NCI-H187 treated with DMSO at 0.1 percent for 48 hours (cell line): ENCODE measurements at places on chromosomes 12 and 14.

DNA sequence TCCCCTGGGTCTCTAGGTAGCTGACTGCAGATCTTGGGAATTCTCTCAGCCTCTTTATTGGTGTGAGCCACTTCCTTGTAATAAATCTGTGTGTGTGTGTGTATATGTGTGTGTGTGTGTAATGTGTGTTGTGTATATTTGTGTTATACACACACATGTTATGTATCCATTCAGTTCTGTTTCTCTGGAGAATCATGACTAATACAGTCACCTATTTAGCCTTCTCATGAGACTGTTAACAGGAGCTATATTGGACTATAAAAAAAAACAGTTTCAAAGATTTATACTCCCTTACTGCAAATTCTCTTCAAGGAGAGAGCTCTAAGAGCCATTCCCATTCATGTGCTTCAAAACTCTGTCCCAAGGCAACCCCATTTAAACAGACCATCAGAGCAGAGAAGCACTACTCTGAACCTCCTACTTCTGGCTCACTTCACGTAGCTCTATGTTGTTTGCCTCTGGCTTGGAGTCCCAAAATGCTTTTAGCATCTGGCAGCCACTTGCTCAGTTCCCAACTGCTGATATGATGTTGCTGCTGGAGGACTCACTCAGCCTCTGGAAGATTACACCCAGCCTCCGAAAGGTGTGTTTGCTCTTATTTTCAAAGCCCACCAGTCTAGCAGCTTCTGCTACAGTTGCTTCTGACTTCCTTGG, 48.7 kb upstream of the KITLG start:
- no peak for DNase-seq

- DNase-seq = no peak
Measured at GRCh38 chr14:100010679-100011078, 54.5 kb upstream of the EVL start.

GRCh38 chr14:65277580-65278270, 134.8 kb upstream of the FUT8 start:
- no peak for DNase-seq

DNA sequence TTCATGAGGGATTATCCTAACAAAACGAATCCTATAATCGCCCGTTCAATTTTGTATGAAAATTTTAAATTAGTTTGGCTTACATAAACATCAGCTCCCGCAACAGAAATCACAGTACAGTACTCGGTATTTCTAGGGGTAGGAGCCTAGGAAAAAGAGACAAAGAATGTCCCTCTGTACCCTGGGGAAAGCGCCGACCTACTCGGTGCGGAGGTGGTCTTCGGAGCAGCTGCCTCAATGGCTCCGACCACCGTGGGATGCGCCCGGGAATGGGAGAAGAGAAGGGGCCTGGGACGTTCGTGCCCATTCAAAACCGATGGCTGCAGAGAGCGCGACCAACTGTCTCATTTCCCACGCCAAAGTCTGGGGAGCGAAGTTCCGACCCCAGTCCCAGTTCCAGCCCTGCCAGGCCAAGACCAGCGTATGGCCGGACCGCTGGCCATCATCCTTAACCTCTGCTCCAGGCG, 618 bp downstream of the GNPNAT1 start:
- DNase-seq = no peak

GRCh38 chr14:45211295-45211694, 41.7 kb downstream of the MIS18BP1 start:
- no peak for DNase-seq

GRCh38 chr12:67784831-67785230, 136.3 kb downstream of the DYRK2 start:
- no peak for DNase-seq

DNA sequence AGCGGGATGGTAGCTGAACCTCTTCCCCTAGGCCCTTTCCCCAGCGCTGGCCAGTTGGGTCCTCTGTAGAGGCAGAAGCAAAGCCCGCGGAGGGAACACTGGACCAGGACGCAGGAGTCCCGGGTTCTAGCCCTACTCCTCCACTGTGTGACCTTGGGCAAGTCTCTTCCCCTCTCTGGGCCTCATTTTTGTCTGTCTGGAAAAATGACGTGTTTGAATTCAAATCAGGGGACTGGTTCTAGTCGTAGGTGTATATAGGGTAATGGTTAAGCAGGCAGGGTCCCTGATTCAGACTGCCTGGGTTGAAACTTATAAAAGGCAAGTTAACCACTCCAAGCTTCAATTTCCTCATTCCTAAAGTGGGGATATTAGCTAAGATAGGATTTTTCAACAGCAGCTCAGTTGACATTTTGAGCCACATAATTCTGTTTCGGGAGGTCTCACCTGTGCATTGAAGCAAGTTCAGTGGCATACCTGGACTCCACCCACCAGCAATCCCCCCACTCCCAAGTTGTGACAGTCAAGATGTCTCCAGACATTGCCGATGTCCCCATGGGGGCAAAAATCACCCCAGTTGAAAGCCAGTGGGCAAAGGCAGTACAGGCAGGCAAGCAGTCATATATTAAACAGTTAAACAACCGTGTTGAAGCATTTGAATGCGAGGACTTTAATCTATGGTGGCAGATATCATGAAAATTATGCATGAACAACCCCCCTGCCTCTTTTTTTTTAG, 899 bp downstream of the TPCN1 start:
- DNase-seq = no peak

- no peak for DNase-seq
Measured at GRCh38 chr12:113097716-113098440, 37.7 kb downstream of the RASAL1 start.

- DNase-seq = no peak
Measured at GRCh38 chr12:8813572-8814357, 8.7 kb upstream of the A2ML1 start.

DNA sequence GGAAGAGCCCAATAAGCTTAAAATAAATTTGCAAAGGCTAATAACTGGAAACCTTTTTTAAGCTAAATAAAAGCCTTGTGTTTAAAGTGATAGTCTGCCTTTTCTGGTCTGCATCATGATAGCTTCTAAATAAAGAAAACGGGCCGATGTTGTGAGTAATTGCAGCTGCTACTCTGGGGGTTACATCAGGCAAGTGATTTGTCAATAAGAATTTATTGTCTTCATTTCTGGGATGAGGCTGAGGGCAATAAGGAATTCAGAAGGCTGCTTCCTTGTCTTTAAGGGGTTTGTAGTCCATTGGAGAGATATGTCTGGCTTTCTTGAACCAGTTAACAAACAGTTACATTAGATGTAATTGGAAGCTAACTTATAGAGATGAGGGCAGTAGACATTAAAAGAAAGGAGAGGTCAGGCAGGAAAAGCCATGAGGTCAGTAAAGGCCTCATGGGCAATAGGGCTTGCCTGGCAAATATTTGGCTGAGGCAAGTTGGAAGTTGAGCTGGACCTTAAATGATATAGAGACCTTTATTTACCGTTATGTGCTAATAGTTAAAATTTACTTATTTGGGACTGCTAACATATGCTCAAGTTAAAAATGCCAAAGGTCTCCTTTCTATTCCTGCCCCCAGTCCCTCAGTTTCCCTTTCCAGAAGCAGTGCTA, 85.0 kb downstream of the CRADD start:
- DNase-seq = no peak

DNA sequence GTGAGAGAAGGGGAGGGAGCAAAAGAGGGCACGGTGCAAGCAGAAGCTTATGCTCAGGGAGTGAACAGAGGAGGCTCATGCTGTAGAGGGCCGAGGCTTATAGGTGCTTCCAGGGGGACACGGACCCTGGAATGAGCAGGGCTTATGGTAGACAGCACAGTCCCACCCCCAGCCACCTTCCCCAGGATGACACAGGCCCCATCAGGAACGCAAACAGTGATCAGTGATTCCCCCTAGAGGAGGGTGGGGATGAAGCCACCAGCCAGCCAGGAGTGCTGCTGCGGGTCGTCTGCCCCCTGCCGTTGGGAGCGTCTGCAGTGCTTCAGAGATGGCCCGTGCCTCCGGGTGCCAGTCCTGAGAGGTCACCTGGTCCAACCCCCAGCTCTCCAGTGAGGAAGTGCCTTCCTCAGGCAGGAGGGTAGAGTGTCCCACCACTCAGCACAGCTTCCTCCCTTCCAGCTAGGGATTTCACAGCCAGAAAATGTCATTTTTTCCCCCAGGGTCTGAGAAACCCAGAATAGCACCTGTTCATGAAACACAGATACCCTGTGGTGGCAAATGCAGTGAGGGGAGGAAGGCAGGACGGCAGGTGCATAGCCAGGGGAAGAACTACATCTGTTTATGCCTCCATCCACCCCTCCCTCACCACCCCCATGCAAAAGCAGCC, 60.7 kb downstream of the SLC6A12 start:
- DNase-seq = peak; percentile 25
